Left cardiac atrium (tissue), 4 donors: ENCODE measurements at places on chromosomes 1 and 21. TPM values are rescaled to one million over a fixed set of nuclear protein-coding genes. Genes with fewer than 3 reads are reported as not detected.

CFAP45 gene
- 1.6 TPM for total RNA-seq

CADM3 gene
- 6.3 TPM for total RNA-seq

RGS8 gene
- 0.05 TPM for total RNA-seq

C1orf115 gene
- 31.2 TPM for total RNA-seq

ADORA1 gene
- total RNA-seq: 27.9 TPM

MARK1 gene
- 17.7 TPM for total RNA-seq

KIF2C gene
- total RNA-seq: 1.2 TPM

ATP1A2 gene
- total RNA-seq: 114 TPM

ZNF683 gene
- not detected for total RNA-seq

CD84 gene
- 7.7 TPM for total RNA-seq

RGS7 gene
- total RNA-seq: not detected

CLEC20A gene
- not detected for total RNA-seq

RGL1 gene
- total RNA-seq: 22.5 TPM

DYRK3 gene
- 18.7 TPM for total RNA-seq

ERG gene
- 16.1 TPM for total RNA-seq

ADORA3 gene
- total RNA-seq: 6.6 TPM

TNFRSF8 gene
- 2.2 TPM for total RNA-seq

LEFTY2 gene
- total RNA-seq: 1.2 TPM

NEGR1 gene
- 18.8 TPM for total RNA-seq

ARHGAP30 gene
- total RNA-seq: 7.4 TPM

LEMD1 gene
- total RNA-seq: not detected

AHCYL1 gene
- total RNA-seq: 55.7 TPM
